ENCODE measurements at places on chromosomes 3 and 15.

- no peak for DNase-seq
Observed at GRCh38 chr15:41001524-41002214, 48.4 kb downstream of the CHAC1 start.

- no peak for DNase-seq
Observed at GRCh38 chr3:33798113-33798417, 365 bp upstream of the PDCD6IP start.

GRCh38 chr3:172130717-172131050, 91.3 kb downstream of the FNDC3B start:
- no peak for DNase-seq

GRCh38 chr3:106108925-106109324, 240.1 kb upstream of the CBLB start:
- no peak for DNase-seq

DNA sequence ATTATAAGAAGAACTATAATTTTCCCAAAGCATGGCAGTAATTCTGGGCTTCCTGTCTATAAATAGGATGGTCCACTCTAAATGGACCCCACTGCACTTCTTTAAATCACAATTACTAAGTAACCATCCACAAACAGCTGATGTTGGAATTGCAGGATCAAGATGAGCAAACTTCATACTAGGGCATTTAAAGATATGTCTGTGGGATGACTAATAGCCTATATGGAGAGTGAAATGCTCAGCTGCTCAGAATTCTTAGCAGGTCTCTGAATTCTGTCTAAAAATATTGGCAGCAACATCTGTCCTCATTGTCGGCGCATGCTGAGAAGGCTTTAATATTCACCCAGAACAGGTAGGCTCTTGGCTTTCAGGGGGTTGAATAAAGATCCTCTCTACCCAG, 140.4 kb downstream of the SATB1 start:
- no peak for DNase-seq

DNA sequence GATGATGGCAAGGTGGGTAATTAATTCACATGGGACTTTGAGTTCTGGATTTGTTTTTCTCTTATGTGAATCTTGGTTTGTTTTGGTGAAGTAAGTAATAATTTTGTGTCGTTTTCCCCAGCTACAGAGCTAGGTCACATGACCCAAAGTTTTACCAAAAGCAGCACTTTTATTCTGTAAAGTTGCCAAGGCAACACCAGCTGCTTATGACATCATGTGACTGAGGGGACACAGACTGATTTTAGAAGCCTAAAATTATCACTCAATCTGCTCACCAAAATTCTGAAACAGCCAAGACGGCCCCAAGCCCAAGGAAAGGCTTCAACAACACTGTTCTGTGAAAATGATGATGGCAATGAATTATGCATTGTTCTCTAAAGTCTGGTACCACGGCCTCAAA, 63.9 kb downstream of the MEX3B start:
- DNase-seq, result peak; percentile 4

Measured in muscle of arm (tissue), 14 donors.